ENCODE measurements at places on chromosomes 3 and 15.

DNA sequence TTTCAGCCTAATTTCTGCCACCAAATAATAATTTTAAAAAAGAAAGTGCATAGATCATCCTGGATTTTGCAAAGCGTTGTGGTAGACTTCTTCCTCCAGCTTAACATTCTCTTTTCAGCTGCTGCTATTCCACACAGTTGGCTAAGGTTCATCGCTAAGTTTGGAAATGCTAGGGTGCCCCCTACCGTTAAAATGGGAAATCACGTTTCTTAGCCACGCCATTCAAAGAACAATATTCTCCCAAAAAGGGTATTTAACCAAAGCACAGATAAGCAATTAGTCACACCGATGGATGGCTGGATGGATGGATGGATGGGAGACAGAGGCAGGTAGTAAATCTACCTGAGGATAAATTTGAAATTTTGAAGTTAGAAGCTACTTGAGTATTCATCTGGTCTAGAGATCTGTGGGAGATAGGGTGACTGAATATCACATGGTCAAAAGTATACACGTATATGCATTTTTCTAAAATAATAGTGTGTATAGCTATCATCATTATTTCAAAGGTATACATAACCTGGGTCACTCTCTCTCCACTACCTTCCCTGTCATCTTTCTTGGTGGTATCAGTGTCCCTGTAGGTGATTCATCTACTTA, 67.2 kb downstream of the EFHB start:
- DNase-seq: peak; percentile 85

DNA sequence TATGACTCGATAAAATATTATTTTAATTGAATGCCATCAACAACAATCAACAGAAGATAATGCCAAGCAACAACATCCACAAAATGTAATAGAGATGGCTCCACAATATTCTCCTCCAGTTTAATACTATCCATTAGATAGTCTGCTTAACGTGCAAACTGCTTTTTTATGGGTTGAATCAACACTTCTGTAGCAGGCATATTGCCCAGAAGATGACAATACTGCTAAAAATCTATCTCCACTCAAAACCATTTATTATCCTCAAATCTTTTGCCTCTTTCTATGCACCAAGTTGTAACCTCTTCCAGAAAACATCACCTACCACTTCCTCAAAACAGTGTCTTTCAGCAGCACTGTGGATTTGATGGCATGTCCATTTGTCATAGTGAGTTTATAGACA, 295.7 kb upstream of the LMCD1 start:
- no peak for DNase-seq

- no peak for DNase-seq
Measured at GRCh38 chr15:85691350-85692240, 103.1 kb downstream of the KLHL25 start.

GRCh38 chr15:78996894-78997275, 52.0 kb upstream of the CTSH start:
- no peak for DNase-seq

GRCh38 chr3:72280876-72281275, 495.9 kb upstream of the PROK2 start:
- no peak for DNase-seq

DNA sequence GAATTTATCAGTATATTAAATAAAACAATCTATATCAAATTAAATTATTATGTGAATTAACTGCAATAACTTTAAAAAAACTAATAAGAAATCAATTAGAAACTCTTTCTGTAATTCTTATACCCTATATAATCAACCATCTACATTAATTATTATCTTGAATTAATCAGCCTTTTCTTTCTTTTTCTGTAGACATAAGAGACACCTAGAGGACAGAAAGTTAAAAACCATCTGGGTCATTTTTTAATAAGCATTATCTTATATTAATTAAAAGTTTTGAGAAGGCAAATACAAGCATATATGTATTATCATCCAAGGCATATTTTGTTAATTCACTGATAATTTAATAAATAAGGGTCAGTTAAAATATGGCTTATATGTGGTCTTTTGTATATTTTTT, 24.2 kb upstream of the SLC25A26 start:
- no peak for DNase-seq
